Stimulated activated CD4-positive, alpha-beta T cell treated with anti-CD3 and anti-CD28 coated beads, Interleukin-2, amount 100 ng/mL, for 48 hours (primary cell): ENCODE measurements at places on chromosomes 12 and 14.

- DNase-seq = no peak
Measured at GRCh38 chr14:52266782-52267181, 716 bp upstream of the PTGDR start.

- peak; percentile 69 for DNase-seq
Measured at GRCh38 chr14:64760146-64760755, 56.0 kb downstream of the PLEKHG3 start.

DNA sequence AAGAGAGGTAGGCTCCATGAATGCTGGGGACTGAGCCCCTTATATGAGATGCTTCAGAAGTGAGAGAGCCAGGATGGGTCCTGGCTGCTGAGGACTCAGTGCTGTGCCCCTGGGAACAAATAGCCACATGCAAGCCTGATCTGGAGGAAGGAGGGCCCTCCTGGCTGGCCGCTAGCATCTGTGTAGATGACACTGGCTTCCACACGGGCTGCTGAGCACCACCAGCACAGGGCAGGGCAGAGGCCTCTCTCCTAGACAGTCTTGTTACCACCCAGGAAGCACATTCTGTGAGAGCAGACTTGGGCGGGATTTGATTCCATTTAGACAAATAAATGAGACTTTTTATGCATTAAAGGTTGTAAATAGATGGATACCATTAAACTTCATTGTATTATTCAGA, 48.0 kb downstream of the ZNF664 start:
- no peak for DNase-seq

- DNase-seq = no peak
Measured at GRCh38 chr12:31000751-31001150, 72.9 kb upstream of the DDX11 start.

DNA sequence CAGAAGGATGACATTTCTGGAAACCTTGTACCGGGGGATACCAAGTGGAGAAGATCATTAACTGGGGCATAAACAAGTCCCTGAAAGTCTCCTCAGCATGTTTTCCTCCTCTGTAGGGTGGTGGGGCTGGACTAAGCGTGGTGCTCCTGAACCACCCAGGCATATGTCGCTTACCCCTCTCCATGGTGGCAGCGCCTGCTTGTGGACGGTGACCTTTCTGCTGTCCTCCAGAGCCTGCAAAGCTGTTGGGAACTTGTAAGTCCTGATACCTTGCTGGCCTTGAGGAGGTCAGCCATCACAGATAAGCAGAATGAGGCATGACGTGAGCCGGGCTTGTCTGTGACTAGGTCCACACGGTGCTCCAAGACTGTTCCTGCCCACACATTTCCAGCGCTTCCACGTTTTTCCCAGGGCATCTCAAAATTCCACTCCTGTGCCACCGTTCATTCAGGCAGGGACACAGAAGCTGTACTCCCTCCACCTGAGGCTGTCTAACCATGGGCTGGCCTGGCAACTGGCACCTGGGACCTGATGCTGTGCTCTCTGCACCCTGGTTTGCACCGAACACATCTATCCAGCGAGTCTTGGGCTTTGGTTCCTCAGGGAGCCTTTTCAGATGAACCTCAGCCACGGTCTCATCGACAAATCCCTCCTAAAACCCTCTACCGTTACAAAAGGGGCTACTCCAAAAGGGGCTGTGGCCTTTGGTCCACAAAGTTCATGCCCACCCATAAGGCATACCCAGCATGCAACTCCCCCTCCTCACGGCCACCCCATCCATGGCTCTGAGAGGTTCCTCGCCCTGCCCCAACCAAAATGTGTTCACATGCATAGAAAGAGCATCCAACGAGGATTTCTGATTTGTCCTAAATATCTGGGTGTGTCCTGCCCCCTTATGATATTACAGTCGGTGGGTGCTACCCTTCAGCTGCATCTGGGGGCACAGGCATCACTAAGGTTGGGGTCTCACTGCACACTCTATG, 199.6 kb upstream of the DIO3 start:
- DNase-seq = no peak

DNA sequence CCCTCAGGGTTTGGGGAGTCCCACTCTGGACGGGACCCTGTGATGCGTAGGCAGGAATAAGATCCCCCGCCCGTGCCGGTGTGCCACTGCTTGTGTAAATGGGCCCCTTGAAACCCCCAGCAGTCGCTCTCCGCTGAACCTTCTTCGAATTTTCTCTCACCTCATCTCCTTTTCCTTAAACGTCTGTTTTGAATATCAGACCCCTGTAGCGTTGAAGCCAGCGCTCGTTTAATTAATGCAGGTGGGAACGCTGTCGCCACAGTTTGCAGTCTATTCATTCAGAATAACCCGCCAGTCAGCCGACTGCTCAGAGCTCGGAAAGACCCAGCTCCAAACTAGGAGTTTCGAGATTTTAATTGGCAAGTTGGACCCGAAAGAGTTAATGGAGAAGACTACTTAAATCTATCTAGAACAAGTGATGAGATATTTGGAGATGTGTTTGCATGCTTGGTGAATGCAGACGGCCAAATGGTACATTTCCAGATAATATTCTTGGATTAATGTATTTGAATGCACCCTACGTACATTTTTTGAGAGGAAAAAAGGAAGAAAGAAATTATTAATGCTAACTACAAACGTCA, 739 bp upstream of the PPP2R5E start:
- DNase-seq = no peak

GRCh38 chr14:81529391-81529790, 4.3 kb downstream of the SEL1L start:
- no peak for DNase-seq

GRCh38 chr12:95506707-95507523, 33.0 kb downstream of the METAP2 start:
- DNase-seq = no peak

GRCh38 chr14:74579447-74580274, 32.4 kb downstream of the LTBP2 start:
- DNase-seq = peak; percentile 27

DNA sequence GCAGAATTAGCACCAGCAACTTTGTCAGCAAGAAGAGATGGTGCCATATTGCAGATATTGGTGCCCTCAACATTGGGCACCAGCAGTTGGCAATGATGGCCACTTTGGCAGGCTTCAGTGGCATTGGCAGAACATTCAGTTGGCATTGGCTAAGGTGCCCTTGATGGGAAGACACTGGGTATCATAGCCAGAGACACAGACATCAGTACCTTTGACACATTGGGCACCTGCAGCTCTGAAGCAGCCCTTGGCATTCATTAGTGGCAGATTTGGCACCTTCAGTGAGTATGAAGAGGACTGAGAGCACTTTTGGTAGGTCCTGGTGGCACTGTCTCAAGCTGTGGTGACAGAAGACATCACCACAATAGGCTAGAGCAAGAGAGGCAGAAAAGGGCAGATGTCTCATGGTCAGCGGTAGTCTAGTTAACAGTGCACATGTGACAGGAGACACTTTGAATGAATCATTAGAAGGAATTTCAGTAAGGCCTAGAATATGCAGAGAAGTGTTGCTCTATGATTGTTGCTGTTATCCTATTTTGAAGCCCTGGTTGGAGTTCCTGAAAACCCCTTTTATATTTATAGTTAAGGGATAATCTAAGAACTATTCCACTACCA, 422.2 kb downstream of the APAF1 start:
- DNase-seq = no peak

DNA sequence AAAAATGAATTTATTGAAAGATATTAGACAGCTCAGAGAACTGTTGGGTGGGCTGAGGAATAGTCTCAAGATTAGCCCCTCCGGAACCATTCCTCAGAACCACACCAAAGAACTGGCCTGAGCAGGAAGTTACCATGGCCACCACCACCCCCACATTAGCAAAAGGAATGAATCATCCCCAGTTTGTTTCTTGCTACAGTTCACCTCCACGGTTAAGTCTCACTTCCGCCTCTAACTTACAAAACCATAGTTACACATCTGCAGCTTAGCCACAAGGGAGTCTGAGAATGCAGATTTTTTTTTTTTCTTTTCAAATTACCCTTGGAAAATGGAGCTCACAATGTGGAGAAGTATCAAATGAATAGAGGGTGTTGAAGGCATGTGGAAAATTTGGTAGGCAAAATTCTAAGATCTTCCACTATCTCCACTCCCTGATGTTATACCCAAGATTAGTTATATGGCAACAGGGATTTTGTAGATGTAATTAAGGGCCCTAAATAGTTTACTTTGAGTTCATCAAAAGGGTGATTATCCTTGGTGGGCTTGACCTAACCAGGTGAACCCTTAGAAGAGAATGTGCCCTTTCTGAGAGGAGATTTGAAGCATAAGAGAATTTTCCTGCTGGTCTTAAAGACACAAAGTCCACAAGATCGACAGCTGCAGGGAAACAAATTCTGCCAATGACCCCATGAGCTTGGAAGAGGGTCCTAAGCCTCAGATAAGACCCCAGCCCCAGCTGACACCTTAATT, 129.8 kb upstream of the KRR1 start:
- DNase-seq = peak; percentile 21

DNA sequence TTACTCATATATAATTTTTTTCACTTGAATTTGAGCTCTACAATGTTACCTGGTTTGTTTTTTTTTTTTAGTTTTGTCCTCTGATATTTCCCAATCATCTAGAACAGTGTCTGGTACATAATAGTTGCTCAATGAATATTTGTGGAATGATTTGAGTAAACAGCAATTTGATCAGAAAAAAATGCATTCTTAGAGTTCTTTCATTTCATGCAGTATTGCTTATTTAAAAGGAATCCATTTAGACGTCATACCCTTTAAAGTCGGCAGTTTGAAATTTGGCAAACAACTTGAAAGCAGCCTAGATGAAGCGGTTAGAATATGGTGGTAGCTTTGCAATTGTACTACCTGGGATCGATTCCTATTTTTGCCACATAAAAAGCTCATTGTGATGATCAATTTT, 140.0 kb downstream of the PDE3A start:
- no peak for DNase-seq

- DNase-seq = no peak
Measured at GRCh38 chr12:29066011-29066588, 83.0 kb upstream of the FAR2 start.

DNA sequence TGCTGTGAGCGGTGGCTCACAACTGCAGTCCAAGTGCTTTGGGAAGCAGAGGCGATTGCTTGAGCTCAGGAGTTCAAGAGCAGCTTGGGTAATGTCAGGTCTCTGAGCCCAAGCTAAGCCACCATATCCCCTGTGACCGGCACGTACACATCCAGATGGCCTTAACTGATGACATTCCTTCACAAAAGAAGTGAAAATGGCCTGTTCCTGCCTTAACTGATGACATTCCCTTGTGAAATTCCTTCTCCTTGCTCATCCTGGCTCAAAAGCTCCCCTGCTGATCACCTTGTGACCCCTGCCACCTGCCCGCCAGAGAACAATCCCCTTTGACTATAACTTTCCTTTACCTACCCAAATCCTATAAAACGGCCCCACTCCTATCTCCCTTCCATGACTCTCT, 48.6 kb downstream of the SLC25A47 start:
- no peak for DNase-seq

DNA sequence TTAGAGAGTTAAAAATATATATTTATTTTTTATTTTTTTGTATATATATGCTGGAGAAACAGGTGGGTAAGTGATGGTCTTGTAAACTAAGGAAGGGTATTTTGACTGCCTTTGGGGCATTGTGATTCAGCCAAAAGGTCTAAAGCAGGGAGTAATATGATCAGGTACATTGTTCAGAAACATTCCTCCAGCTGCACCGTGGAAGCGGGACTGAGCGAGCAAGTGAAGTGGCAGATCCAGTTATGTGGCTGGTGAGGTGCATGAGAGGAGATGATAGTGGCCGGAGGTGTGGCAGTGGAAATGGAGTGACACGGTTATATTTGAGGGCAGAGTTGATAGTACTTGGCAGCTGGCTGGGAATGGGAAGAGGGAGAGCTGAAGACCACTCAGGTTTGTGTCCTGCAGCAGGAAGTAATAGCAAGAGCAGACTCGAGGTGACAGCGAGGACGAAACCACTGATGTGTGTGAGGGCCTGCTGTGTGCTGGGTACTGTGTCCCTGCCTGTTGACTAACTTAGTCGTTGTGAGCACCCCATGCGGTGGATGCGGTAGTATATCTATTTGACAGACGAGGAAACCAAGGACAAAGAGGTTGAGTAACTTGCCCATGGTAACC, 39.2 kb downstream of the EID3 start:
- no peak for DNase-seq

GRCh38 chr14:92103363-92103989, 2.9 kb downstream of the ATXN3 start:
- no peak for DNase-seq

DNA sequence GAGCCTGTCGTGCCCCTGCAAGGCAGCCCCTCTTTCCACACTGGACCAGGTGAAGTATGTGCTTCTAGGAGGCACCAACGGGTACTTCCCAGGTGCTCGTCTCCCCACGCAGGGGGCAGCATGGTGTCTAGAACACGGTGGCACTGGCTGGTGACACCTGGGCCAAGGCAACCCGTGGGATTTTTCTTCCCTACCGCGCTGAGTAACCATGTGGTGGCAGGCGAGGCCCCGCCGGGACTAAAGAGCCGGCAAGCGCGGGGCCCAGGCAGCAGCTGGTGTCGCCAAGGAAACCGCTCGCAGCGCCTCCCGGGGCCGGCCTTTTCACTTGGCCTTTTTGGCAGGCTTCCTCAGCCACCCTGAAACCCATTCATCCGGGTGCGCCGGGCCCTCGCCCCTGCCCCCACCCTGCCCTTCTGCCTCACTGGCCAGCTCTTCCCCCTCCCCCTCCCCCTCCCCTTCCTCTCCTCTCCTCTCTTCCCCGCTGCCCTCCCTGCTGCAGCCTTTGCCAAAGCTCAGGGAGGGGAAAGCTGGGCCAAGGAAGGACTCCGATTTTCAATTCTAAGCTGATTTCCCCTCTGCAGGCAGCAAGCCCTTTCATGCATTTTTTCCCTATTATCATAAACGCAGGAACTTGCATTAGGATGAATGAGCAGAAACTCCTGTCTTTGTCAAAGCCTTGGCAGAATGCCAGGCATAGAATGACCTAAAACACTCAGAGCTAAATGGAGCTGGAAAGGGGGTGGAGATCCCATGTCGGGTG, 81.2 kb downstream of the IRF2BPL start:
- DNase-seq = peak; percentile 64

- no peak for DNase-seq
Measured at GRCh38 chr12:2548081-2548480, 246.7 kb upstream of the FKBP4 start.

DNA sequence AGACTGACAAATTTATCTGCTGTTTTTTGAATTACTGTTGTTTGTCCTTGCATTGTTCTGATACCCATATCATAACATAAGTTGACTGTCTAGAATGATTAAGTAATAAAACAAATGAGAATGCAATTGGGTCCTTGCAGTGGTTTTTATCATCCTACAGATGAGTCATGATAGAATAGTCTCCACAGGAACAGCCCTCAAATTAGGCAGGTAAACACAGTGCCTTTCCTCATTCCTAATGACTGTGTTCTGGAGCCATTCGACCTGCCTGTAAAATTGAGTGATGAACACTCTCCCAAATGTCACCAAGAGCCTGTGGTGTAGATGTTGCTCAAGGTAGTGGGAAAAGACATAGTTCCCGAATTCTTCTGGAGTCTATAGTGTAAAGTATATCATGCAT, 12.3 kb downstream of the NKX2-8 start:
- DNase-seq = no peak
